Activated CD4-positive, CD25-positive, alpha-beta regulatory T cell (primary cell): ENCODE measurements at places on chromosomes 2 and 18.

DNA sequence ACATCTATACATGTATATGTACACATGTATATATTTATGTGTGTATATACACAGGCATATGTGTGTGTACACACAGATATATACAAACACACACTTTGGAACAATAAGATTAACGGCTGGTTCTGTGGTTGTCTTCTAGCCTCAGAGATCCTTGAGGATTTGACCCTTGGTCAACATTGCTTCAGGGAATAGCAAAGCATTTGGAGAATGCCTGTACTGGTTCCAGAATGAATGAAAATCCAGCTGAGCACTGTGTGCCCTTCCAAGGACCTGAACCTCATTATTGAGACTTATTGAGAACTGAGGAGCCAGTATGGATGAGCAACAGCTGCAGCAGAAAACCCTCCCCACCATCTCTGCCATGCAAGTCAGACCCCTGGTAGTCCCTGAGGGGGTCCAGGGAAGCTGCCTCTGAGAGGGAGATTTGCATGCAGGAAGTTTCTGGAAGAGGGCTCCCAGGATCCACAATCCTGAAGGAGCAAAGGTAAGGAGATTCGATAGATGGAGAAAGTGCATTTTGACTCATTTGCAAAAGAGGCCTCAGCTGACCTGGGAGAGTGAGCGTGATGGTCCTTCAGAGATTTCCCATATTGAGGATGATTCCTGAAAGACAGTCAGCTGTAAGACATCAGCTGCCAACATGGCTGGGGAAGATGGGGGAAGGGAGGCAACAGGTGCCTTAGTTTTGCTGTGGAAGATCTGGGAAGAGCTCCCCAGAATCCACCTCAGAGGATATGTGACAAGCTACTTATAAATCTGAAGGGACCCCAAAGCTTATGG, 166.6 kb upstream of the NCKAP5 start:
- no peak for DNase-seq

- DNase-seq, result no peak
Observed at GRCh38 chr18:22228976-22229375, 59.6 kb downstream of the GATA6 start.

GRCh38 chr2:208248601-208249000, 6.3 kb downstream of the IDH1 start:
- DNase-seq, result no peak

DNA sequence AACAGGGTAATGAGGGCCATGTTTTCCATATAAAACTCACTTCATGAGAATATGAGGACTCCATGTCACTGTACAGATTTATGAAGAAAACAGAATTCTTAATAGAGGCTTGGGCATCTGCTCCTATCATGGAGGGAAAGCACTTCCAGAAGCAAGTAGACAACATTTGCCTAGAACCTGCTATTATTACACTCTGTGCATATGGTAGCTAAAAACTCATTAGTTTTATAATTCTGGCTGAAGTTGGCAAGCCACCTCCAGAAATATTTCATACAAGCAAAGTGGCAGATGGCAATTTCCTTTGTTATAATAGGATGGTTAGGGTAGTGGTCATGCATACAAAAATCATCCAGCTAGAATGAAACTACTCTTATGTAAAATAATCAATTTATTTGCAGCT, 65.8 kb upstream of the TLK1 start:
- no peak for DNase-seq

DNA sequence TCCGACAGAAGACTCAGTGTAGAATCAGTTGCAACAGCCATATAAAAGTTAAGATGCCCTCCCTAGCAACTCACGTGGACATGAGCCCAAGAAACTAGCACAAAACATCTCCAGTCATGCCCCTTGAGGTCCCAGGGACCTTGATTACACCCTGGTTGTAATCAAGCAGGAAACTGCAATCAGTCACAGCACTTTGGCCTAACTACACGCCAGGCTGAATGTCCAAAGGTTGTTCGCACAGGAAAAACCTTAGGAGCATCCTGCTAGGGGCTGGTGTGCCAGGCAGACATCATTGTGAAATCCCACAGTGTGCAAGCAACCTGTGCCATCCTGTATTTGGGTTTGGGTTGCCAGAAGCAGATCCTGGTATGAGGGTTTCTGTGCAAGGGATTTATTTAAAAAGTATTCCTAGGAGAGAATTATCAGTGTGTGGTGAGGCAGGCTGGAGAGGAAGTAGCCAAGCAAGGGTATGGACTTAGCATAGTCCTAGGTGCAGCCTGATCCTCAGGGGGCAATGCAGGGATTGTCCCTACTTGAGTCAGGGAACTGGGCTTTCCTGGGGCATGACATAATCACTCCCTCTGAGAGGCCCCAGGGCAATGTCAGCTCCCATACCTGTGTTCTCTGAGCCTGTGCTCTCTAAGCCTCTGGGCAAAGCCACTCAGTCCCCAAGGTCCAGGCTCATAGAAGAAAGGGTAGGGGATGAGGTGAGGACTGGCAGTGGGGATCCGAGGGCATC, 17.8 kb upstream of the SULT1C2 start:
- no peak for DNase-seq

DNA sequence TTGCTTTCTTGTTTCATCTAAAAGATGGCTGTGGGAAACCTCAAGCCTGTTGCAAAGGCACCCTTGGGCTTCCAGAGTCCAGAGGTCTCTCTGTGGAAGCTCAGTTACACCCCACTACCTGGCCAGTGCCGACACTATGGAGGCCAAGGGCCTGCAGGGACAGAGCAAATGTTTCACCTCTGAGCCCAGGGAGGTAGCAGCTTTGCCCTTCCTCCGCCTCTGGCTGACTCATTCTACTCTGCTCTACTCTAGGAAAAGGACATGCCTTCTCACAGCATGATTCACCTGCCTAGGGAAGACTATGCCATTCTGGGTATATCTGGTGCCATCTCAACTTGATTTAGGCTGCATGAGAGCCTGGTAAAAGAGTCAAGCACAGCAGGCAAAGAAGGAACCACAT, 12.2 kb downstream of the MYOM1 start:
- no peak for DNase-seq
